ENCODE measurements at places on chromosomes 16 and 17.

GRCh38 chr16:47528431-47528830 lies 67.3 kb downstream of the PHKB start:
- no peak for DNase-seq

DNA sequence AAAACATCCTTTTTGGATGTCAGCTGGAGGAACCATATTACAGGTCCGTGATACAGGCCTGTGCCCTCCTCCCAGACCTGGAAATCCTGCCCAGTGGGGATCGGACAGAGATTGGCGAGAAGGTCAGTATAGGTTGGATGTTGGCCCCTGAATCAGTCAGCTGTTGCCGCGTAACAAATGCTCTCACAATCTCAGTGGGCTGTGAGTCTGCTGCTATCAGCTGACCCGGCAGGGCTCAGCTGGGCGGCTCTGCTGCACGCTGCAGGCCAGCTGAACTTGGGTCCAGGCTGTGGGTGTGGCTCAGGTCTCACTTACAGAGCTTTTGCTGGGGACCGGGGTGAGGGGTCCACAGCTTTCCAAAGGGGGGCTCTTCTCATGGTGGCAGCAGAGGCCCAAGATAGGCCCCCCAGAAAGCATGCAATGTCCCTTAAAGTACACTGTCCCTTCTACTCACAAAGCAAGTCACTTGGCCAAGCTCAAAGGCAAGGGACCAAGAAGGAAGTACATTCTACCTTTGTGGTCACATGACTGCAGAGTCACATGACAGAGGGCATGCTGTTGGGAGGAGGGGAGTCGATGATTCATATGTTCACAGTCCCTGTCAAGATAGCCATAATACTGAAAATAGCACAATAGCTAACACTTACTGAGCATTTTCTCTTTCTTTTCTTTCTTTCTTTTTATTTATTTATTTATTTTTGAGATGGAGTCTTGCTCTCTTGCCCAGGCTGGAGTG lies 134.2 kb downstream of the ABCC1 start:
- no peak for DNase-seq

DNA sequence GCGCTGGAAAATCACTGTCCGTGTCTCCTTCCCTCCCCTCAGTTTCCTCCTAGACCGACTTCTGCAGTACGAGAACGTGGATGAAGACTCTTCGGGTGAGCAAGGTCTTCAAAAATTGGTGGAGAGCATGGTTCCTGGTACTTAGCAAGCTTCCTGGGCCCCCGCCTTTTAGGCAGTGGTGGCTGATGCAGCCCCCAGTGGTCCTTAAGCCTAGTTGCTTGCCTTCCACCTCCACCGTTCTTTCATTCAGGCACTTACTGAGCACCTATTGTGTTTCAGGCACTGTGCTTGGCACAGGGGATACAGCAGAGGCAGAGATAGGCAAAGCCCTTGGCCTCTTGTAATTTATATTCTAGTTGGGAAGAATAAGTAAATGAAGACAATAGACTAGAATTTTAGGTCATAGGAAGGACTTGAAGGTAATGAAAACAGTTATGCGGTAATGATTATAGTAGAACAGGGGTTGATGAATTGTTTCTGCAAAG lies 767 bp downstream of the INO80E start:
- DNase-seq = no peak

GRCh38 chr16:1159325-1159972 lies 6.5 kb downstream of the CACNA1H start:
- no peak for DNase-seq

DNA sequence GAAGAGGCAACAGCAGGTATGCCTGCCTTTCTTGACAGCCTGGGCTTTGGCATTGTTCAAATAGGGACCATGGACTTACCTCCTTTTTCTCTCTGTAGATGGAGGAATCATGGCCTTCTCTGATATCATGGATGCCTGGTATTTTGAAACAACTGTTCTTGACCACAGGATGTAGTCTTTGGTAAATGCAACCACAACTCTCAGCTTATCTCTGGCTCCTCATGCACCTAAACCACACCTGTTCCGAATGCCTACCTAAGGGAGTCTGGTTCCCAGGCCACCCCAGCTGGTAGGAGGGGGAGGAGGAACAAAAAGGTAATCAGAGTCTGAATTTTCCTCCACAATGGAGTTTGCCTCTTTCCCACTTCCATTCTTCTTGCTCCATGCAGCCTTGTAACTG lies 18.8 kb downstream of the CDK5RAP3 start:
- DNase-seq = no peak

- no peak for DNase-seq
Measured at GRCh38 chr17:27800522-27800921, at the start of gene NOS2. NOS2 (minus strand) TSS chr17:27800529; CDS start chr17:27798809, 1,720 bp downstream.

- no peak for DNase-seq
Measured at GRCh38 chr17:64008346-64008745, 10.2 kb downstream of the PRR29 start.

DNA sequence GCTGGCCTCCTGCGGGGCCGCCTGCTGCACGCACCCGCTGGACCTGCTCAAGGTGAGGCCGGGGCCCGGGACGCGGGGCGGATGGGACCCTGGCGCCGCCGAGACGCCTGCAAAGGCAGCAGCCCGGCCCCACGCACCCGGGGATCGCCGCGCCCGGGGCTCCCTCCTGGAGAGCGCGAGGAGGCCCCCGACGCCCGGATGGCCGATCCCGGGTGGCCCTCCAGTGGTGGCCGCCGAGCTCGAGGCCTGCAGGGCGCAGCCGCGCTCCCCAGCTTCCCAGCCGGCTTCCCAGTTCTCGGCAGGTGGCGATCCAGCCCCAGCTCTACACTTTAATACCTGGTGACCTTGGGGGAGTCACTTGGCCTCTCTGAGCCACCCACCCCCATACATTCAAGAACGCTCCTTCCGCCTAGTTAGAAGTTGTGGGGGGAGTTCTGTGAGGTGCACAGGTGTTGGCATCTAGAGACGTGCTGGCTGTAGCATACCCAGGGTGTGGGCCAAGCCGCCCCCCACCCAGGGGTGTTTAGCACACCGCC lies 452 bp downstream of the SLC25A10 start:
- DNase-seq = no peak

- DNase-seq = no peak
Measured at GRCh38 chr17:50003911-50004310, 8.9 kb upstream of the DLX3 start.

GRCh38 chr17:14432079-14432478 lies 131.2 kb downstream of the HS3ST3B1 start:
- no peak for DNase-seq

DNA sequence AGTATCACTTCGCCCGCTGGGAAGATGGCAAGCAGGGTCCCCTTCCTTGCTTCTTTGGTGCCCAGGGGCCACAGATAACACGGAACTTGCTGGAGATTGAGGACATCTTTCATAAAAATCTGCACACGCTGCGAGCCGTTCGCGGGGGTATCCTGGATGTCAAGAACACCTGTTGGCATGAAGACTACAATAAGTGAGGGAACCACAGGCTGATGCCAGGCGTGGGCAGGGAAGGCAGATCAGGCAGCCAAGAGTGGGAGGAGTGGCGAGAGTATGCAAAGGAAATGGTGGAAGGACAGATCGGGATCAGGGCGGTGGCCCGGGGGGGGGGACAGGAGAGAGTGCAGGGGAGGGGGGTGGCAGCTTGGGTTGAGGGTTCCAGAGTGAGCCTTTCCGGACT lies 22.2 kb downstream of the DNAH2 start:
- no peak for DNase-seq

- no peak for DNase-seq
Measured at GRCh38 chr16:20818929-20819585, 12.7 kb downstream of the REXO5 start.

DNA sequence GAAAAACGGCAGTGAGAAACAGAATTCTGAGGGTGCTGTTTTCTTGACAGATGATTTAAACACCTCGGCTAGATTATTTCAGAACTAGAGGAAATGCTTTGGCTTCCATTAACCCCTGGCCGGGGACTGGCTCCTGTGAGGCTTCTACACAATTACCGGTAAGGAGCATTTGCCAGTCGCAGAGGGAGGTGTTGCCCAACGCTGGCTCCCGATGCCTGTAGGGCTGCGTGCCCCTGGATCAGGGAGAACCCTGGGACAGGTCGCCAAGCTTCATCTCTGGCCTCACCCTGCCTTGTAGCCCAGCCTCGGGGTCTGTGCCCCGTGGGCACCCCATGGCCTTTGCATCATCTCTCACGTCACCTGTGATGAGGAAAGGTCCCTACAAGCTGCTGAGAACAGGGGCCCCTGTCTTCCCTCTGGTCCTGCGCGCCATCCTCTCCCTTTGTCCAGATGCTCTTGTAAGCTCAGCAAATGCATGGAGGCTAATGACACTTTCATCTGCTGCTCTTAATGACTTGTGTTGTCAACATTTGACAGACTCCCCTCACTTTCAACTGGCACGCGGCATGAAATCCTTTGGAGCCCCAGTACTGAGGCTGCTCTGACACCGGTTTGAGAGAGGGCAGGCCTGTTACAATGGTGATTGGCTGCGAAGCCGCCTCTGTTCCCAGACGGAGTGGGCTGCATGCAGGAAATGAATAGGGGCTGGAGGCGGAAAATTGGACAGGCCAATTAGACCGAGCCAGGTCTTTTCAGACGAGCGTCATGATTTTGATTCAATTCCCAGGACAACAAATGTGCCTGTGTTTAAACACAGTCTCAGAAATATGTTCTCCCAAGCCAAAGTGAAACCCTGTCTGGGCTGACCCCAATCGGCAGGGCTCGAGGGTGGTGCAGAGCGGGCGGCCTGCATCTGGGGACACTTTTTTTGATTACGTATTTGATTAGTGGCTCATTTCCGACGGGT lies 85.5 kb upstream of the DOC2B start:
- DNase-seq = no peak
